Psoas muscle (tissue), 8 donors: ENCODE measurements at places on chromosomes 3 and 15. TPM values are rescaled to one million over a fixed set of nuclear protein-coding genes. Genes with fewer than 3 reads are reported as not detected.

DNA sequence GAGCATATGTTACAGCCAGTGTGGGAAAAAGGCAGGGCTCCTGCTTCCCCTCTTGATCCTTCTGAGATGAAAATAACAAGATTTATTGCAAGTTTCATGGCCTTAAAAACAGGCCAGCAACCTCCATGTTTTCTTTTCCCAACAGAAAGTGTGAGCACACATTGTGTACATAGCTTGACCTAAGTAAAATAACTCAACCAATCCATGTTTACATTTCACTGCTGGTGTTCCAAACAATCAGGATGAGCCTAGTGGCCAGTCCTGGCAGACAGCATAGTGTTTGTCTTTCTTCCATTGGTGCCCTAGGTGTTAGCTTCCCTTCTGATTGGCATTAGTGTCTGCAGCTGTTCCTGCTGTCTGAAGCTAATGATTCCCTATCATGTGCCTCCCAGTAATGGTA is 847.7 kb downstream of the EPHA3 start:
- DNase-seq, result no peak

DNA sequence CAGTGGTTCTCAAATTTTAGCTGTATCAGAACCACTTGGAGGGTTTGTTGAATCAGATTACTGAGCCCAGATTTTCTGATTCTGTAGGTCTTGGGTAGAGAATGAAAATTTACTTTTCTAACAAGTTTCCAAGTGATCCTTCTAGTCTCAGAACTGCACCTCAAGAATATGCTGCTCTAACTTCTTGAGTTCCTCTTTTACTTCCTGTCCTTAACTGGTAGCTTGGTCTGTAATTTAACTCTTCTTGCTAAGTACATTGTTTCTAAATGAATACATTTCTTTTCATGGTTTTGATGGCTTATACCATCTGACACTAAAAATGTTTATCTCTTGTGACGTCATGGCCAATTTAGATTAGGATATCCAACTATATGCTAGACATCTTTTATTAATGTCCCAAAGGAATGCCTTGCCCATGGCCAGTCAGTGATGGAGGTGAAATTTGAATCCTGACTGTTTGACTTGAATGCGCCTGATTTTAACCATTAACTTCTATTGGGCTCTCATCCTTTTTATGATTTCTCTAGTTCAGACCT is 262.6 kb upstream of the NAALADL2 start:
- no peak for DNase-seq

- no peak for DNase-seq
Observed at GRCh38 chr3:12946649-12947316, 105.4 kb upstream of the RPL32 start.

DNA sequence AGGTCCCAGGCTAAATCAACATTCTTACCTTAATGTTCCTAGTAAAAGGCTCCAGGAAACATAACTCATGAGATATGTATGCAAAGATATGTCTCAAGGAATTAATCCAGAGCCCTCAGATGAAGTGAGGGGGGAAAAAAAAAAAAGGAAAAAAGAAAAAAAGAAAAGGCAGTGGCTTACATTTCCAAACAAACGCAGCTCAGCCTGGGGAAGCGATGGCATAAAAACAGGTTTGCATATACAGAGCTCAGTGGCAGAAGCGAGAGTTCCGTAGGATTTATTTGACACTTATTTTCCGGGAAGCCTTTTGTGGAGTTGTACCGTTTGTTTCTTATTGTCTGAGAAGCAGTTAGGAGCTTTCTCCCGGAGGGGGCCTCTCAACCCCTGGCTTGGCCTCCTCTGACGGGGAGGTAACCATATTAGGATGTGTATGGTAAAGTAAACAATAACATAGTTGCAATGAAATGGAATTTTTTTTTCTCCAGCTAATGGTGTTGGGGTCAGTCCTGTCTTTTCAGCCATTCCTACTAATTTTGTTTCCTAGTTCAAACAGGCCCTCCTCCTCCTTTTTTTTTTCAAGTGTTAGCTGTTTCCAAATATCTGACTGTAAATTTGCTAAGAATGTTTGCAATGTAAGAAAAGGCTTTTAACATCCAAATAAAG is 338.6 kb downstream of the FOXP1 start:
- DNase-seq, result no peak

DNA sequence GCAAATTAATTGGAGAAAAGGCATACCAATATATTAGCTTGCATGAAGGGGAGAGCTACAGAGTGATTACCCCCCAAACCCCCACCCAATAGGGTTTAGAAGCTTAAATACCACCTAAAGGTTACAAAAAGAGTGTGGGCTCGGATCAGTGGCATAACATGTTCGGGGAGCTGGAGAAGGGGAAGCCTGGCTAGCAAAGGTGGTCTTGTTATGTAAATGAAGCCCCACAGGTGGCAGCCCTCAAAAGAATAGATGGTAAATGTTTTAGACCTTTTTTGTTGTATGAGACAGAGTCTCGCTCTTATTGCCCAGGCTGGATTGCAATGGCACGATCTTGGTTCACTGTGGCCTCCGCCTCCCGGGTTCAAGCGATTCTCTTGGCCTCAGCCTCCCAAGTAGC is 10.9 kb upstream of the PXK start:
- DNase-seq, result no peak

- no peak for DNase-seq
Observed at GRCh38 chr3:45683417-45684326, 5.5 kb upstream of the SACM1L start.

GRCh38 chr15:77160562-77161478 is 89.9 kb upstream of the TSPAN3 start:
- DNase-seq, result no peak

DNA sequence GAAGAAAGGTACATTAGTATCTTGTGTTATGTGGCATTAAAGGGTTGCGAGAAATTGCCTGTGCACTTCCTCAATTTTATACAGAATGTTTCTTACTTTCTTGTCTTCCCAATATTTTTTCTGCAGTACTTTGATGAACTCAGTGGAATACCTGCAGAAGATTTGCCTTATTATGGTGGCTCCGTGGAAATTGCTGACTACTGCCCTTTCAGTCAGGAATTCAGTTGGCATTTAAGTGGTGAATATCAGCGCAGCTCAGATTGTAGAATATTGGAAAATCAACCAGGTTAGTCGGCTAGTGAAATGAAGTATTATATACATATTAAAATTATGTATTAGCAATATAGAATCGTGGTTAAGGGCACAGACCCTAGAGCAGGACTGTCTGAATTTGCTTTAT is 61.3 kb downstream of the LMLN start:
- DNase-seq, result no peak

DNA sequence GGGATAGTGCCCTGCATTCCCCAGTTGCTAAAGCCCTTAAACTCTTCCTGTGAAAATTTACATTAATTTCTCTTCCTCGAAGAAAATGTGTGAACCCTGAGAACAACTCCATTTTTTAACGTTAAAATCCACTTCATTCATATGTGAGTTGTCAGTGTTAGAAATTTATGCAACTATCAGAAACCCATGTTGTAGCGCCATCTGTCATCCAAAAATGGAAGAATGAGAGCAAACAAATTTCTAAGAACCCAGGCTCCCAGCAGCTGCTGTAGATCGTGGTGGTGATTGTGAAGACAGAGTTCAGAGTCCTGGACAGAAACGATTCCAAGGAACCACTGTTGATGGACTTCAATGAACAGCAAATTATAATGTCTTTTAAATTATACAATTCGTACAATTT is 179.7 kb upstream of the NDN start:
- no peak for DNase-seq

DNA sequence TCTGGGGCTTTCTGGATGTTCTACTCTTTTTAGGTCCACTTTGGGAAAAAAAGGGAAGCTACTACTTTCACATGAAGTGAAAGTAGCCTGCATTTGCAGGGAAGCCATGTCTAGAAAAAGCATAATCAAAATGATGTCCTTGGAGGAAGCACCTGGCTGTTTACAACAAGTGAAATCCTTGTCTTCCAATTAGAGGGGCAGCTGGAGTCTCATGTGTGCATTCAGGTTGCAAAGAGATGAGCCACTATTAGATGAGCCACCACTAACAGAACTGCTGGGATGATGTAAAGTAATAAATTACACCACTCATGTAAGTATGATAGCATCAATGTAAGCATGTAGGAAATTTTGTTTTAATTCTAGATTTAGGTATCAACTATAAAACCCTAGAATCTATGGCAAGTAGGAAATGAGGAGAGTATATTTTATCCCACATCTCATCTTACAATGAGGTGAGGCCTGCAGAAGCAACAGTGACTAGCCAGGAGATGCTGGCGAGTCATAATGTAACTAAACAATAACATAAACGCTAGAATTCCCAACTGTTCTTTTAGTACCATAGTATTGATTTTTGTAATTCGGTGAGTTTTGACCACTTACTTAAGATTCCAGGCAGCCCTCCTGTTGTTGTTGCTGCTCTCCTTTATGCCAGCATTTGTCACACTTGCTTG is 75.9 kb downstream of the TMEM108 start:
- DNase-seq, result no peak

GRCh38 chr3:189909573-189909972 is 211.1 kb downstream of the P3H2 start:
- no peak for DNase-seq

DNA sequence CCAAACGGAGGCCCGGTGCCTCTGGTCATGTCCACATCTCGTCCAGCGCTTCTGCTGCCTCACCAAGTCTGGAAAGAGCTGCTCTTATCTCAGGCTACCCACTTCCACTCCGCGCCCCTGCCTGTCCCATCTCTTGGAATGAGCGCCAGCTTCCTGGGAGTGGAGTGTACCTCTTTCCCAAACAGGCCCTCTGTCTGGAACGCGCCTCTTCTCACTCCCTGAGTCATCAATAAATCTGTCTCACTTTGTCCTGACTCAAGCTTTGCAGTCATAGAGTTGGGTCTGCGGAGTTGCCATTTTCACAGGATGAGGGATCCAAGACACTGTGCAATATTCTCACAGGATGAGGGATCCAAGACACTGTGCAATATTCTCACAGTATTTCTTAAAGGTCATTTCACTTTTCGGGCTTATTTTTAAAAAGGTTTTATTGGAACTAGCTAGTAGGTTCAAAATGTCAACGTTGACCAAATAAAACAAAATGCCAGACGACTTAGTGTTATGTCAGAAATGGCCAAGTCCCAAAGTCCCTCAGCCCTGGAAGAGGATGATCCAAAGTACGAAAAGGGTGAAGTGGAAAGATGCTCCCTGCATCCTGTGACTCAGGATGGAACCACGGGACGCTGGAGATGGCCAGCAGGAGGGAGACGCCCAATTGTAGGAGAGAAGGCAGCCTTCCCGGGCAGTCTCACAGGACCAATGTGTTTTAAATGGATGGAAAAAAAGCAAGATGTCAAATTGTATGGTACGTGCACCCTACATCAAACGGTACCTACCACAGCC is 81.1 kb downstream of the CHSY1 start:
- peak; percentile 74 for DNase-seq

DNA sequence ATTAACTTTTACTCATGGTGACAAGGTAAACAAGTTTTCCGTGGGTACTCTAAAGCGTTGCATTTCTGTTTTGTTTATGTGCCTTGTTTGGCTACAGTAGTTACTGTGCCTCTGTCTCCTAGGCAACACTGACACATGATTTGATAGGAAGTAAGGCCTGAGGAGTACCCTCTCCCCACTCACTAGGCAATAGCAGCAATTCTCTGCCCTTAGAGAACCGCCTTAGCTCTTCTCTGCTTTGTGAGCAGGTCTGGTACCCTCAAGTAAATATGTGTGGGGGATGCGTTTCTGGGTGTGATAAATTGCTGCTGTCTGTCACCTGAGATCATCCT is at the start of gene IL5RA:
TSS of gene IL5RA (minus strand) at position 76 of the 332 bp plus-strand sequence. CDS start 5,390 bp downstream, outside the sequence.
- no peak for DNase-seq

GRCh38 chr3:128489674-128489926 is 3.4 kb downstream of the GATA2 start:
- DNase-seq, result no peak

DNA sequence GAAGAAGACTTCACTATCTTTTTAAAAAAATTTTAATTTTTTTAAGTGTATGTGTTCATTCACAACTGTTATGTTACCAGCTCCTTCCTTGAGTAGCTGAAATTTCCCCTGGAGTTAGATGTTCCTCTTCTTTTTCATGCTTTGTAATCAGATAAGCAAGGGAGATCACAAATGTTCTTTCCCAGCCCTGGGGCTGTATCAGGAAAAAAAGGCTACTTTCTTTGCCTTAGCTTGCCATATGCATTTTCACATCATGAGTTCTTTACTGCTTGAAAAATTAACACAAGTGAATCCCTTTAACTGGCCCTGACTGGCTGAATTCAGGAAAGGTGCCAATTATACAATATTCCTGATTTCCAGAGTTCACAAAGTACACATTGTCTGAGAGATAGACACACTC is 353.2 kb upstream of the ATP11B start:
- no peak for DNase-seq

DNA sequence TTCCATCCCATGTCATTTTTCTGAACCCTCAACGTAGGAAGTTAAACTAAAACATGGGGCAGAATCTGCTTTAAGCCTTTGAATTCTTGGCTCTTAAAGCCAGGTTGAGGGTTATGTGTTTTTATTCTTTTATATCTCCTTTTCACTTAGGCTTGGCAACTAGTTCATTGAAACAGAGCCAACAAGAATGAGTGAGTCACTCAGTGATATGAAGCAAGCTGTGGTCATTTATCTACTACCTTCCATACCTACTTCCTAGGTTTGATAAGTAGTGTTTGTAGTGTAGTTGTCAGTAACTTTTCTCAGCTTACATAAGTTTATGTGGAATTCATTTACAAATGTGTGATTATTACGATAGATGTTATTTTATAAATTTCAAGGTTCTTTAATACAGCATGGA is 67.4 kb downstream of the SNRPN start:
- DNase-seq, result no peak

GRCh38 chr3:72270072-72270681 is 485.2 kb upstream of the PROK2 start:
- peak; percentile 91 for DNase-seq

DNA sequence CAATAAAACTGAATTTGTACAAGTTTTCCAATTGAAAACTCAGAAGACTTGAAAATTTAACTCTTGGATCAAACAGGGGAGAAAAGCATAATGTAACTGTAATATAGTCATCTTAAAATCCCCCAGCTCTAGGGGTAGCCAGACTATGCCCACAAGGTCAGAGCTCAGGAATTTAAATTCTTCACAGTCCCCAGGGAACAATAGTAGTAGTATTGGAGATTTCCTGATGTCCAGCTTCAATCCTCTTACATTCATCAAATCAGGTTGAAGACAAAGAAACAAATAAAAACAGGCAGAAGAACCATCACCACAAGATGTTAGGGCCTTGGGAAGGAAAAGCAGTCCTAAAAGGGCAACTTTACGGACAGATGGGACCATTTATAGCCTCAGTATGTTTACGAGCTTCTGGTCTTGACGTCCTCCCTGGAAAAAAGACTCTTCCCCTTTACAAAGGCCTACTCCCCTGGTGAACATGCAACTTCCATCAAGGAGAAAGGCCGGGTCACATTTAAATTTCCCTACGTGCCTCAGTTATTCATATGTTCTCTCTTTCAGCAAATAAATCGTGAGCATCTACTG is 96.8 kb downstream of the PLCH1 start:
- no peak for DNase-seq

SHC4 gene
- 0.49 TPM for total RNA-seq

PLA2G4D gene
- total RNA-seq, result not detected

EFCC1 gene
- 1.0 TPM for total RNA-seq

GABRG3 gene
- not detected for total RNA-seq

DNAH12 gene
- total RNA-seq, result 0.12 TPM

CCR1 gene
- total RNA-seq, result 1.9 TPM

LYZL4 gene
- total RNA-seq, result not detected

ZDHHC19 gene
- 1.1 TPM for total RNA-seq

PLOD2 gene
- 7.5 TPM for total RNA-seq

NR2C2 gene
- total RNA-seq, result 36.2 TPM
